ENCODE measurements at places on chromosomes 13 and 19.

DNA sequence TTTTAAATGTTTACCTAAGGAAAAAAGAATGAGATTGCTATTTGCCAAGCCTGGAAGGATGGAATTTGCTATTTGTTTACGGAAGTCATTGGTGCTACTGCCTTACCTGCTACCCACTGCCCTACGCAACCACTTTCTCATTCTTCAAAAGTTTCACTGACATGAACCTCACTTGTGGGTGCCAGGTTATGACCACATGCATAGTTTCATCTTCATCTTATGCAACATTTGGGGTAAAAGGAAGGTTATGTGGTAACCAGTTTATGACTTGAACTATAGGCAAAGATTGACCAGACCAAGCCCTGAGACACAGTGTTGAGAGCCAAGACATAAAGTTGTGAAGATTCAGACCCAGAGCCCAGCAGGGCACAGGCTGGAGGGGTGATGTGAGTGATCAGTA lies 142.5 kb downstream of the LACC1 start:
- DNase-seq = no peak

DNA sequence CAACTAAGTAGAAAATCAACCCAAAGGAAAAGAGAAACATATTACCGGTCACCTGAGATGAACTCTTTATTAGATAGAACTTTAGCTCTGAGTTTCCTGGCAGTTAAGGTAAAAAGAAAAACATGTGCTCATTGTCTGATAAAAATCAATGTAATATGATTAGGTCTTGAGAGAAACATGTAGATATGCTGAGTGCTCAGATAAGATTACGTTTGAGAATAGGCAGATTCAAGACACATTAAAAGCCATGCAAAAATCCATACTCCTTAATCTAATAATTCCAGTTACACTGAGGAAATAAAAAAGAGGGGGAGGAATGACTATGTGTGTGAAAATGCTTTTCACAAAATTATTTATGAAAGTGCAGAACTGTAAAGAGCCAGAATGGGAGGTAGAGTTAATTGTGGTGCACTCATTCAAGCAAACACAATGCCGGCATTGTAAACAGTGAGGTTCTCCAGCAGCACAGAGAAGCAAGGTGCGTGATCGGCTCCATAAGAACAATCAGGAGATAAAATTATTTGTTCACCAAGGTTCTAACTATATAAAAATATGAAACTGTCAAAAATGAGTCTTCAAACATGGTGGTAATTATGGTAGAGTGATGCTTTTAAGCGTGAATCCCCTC lies 88.8 kb downstream of the MBNL2 start:
- DNase-seq = no peak

DNA sequence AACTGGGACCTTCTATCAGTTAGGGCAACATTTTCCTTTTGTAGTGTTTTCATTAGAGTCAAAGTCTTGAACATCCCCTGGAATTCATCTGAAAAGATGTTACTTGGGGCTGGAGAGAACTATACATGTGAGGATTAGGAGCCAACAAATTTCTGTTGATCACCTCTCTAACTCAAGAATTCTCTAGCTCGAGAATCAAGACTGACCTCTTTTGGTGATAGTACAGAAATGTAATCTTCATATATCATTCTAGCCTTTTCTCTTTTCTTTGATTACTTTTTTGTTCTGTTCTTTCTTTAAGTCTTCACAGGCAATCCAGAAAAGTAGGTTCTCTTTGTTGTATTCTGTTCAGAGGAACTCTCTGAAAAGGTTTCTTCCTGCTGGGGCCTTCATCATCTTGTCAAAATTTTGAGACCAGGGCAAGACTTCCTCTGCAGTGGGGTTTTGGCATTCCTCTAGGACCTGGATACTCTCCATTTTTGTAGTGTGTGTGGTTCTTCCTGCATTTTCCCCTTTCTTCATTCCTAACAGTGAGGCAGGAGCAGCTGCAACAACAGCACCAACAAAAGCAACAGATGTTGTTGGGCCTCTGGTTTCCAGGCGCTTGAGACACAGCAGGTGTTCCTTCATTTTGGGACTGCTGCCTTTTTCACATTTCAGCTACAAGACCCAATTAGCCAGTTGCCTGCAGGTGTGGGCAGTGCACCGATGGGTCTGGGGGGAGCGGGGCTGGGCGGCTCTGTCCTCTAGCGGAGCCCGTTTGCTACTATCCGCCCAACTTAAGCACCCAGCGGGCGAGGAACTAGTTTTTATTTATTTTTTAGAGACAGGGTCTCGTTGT lies 26.2 kb downstream of the ELF1 start:
- DNase-seq = no peak

- DNase-seq = peak; percentile 92
Observed at GRCh38 chr13:23558675-23559536, 11.3 kb upstream of the TNFRSF19 start.

GRCh38 chr19:43532571-43532961 lies 422 bp upstream of the ZNF575 start:
- no peak for DNase-seq

GRCh38 chr13:39283072-39283471 lies 244.8 kb downstream of the NHLRC3 start:
- DNase-seq = no peak

GRCh38 chr19:3324405-3324856 lies 42.0 kb upstream of the NFIC start:
- peak; percentile 60 for DNase-seq

- peak; percentile 84 for DNase-seq
Observed at GRCh38 chr19:54952591-54953344, 5.4 kb upstream of the NLRP7 start.

DNA sequence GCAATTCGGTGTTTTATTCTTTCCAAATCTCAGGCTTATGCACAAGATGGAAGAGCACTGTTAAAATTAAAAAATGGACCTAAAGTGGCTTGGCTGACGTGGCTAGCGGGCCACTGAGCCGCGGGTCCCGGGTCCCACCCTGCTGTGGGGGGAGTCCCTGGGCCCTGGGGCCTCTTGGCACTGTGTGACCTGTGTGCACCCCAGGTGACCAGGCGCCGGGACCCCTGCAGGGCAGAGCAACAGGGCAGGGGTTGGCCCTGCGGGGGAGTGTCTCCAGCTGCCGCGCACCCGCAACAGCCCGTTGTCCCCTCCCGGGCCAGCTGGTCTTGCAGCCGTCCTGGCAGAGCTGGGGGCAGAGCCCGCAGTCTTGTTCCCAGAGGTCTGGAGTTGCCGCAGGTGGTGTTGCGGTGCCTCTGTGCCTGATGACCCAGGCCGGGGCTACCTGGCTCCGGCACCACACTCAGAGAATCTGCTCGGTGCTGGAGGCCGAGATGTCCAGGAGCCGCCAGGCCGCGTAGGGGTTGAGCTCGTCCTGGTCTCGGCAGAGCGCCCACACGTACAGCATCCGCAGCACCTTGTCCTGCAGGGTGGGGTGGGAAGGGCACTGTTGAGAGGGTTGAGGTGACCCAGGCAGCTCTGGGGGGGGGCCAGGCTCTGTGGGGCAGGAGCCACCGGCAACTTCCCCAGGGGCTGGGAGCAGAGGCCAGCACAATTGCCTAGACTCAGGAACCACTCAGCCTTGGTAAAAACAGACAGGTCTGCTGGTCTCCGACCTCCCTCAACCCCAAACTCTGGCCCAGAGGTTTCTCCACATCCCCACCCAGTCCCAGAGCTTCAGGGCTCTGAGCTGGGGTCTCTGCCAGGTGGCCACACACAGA lies 1.0 kb upstream of the CTXN1 start:
- peak; percentile 65 for DNase-seq

GRCh38 chr13:112592647-112593046 lies 4.7 kb upstream of the TUBGCP3 start:
- no peak for DNase-seq

GRCh38 chr13:108315991-108316390 lies 46.5 kb downstream of the TNFSF13B start:
- DNase-seq = no peak

DNA sequence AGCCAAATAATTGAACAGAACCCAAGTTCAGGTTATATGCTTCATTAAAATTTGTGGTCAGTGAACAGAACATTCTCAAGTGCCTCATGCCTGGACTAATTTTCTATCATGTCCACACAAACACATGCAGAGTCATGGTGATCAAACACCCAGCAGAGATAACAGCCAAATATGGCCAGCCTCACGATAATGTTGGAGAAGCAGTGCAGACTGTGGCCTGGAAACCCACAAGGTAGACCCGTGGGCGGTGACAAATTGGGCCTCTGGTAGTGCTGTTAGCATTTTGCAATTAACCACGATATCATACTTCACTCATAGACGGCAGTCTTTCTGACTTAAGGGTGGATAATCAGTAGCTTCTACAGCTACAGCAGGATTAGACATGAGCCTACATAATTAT lies 35.0 kb upstream of the VWA8 start:
- peak; percentile 86 for DNase-seq

DNA sequence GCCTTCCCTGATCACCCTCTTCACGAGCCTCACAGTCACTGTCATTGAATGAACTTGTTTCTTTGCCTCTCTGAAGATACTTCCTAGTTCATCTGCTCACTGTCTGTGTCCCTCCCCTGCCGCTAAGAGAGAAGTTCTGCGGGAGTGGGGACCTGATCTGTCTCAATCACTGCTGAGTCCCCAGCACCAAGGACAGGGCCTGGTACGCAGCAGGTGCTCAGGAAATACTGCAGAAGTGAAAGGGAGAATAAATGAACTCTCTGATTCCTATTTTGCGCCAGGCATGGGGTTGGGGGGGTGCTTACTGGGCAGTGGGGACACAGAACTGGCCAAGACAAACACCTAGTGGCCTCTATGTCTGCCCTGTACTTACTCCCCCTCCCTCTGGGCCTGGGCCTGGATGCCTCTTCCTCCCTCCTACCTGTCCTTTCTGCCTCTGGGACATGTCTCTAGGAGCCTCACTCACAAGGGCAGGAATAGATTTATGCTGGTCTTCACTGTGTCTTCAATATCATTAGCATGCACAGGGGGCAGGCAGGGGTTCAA lies 17.5 kb downstream of the FCGBP start:
- DNase-seq = peak; percentile 10

DNA sequence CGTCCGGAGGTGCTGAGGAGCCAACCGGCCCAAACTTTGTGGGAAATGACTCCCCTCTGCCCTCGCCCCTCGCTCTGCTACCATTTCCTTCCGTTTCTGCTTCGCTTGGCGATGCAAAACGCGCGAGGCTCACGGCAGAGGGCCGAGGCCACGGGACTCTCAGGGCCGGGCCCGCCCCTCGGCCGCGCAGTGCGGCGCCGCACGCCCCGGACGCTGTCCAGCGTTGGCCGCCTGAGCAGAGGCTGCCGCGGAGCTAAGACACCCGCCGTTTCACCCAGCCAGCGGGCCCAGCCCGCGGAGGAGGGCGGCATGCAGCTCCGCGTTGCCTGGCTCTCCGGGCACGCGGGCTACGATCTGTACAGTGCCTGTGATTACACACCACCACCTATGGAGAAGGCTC lies 2.1 kb upstream of the ZNF578 start:
- no peak for DNase-seq

- DNase-seq = no peak
Observed at GRCh38 chr13:57665481-57665880, 33.9 kb downstream of the PCDH17 start.

DNA sequence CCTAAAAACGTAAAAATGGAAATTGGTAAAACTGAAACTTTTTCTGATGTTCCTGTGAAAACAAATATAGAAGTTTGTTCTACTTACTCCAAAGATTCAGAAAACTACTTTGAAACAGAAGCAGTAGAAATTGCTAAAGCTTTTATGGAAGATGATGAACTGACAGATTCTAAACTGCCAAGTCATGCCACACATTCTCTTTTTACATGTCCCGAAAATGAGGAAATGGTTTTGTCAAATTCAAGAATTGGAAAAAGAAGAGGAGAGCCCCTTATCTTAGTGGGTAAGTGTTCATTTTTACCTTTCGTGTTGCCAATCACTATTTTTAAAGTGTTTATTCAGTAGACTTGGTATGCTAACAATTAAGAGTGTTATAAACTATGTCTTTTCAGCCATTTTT lies 25.6 kb downstream of the BRCA2 start:
- peak; percentile 61 for DNase-seq

DNA sequence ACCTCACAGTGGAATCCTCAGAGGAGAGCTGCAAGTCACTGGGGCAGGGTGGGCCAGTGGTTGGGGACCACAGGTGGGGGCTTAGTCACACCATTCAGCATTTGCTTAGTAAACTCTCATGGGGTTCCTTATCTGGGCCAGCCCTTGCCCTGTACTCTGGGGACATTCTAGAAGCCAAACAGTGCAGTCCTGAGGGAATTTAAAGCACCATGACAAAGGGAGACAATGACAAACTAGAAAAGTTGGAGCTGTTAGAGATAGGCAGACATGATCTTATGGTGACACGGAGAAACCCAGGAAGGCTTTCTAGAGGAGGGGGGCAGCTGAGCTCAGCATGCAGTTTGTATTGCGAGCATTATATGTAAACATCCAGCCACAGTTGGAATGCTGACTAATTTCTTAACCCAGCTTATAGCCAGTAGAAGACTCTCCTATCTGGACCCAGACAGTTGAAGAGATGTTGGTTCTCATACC lies 87.6 kb downstream of the ZNF429 start:
- DNase-seq = peak; percentile 4

- peak; percentile 94 for DNase-seq
Observed at GRCh38 chr13:52194184-52194868, 34.9 kb upstream of the NEK3 start.

- DNase-seq = peak; percentile 86
Observed at GRCh38 chr19:3178377-3178972, at the start of gene S1PR4. Gene S1PR4, plus strand, starts transcription at chr19:3178769. Its CDS starts 24 bp downstream, at chr19:3178793.

DNA sequence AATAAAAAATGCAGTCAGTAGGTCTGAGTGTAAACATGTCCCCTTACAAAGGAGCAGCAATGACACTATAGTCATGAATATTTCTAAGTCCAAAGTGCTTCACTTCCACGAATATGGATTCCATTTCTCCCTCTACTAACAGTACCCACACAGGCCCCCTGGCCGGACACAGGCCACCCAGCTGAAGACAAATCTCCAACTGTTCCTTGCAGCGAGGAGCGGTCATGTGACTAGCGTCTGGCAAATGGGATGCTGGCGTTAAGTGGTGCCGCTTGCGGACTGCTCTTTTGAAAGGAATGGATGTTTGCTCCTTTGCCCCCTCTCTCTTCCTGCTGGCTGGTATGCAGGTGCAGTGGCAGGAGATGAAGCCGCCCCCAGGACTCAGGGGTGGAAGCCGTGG lies 16.2 kb downstream of the PPP1R12C start:
- DNase-seq = no peak

DNA sequence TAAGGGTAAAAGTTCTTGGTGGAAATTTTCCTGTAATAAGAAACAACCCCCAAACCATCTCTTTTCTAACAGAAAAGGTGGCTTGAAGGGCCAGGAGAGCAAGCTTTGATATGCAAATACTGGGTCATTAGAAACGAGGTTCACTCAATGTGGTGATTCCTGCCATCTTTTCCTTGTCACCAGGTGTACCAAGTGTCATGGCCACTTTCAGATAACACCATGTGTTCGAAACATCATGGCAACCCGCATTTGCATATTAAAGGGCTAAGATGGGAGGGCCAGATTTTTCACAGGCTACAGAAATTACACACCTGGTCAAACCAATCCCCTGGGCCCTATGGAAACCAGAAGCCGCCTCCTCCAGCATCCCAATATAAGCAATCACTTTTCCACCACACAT lies 15.3 kb downstream of the LGALS16 start:
- no peak for DNase-seq

DNA sequence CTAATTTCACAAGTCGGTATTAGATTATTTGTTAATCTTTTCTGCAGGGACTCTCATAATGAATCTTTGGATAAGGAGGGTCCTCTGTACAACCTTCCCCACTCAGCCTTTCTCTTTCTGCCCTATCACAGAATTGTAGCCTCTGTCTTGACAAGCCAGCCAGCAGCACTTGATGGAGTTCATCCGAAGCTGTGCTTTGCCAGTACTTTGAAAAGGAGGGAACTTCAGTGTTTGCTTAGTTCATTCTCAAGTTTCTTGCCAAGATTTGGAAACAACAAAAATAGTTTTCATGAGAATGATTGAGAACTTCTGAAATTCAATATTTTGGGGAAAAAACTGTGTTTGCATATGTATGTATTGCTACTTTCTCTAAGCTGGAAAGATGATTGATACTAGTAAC lies 69.3 kb upstream of the HMGB1 start:
- no peak for DNase-seq
